ENCODE measurements at places on chromosomes 2 and 18.
A peak's percentile ranks its signal among the peaks of the same experiment; 100 is the strongest.

GRCh38 chr2:156189584-156189983 is 142.9 kb downstream of the NR4A2 start:
- no peak for DNase-seq

- no peak for DNase-seq
These were observed 866.3 kb upstream of the KLHL29 start for GRCh38 chr2:22518641-22519040.

GRCh38 chr2:96819128-96819875 is 3.2 kb downstream of the CNNM3 start:
- DNase-seq = no peak

- DNase-seq = no peak
These were observed 116.5 kb upstream of the MAP2 start for GRCh38 chr2:209307161-209308001.

- no peak for DNase-seq
These were observed 193.6 kb upstream of the PKDCC start for GRCh38 chr2:41854227-41854626.

DNA sequence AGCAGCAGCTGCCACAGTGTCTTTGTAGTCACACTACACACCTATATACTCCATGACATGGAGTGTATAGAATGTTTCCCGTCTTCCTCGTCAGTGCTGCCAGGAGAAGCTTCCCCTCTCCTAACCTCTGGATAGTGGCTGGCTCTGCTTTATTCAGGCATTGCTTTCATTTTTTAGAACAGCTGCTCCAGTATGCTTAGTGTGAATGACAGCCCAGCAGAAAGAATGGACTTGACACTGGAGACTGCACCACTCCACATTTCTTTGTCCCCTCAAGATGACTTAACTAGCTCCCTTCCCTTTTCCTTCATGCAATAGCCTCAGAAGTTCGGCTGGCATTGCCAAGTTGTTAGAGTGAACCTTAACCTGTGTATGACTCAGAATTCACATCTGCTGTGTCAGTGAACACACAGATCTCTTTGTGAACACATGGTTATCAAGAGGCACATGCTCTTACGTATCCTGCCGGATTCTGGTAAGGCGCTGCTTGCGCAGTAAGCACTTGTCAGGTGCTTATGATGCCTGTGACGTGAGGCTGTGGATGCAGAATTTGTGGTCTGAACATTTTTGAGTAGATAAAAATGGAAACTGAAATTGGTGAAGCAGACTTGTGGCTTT is 73.9 kb downstream of the NEDD4L start:
- DNase-seq = no peak

- no peak for DNase-seq
These were observed 202.7 kb downstream of the AGPS start for GRCh38 chr2:177595126-177595845.

DNA sequence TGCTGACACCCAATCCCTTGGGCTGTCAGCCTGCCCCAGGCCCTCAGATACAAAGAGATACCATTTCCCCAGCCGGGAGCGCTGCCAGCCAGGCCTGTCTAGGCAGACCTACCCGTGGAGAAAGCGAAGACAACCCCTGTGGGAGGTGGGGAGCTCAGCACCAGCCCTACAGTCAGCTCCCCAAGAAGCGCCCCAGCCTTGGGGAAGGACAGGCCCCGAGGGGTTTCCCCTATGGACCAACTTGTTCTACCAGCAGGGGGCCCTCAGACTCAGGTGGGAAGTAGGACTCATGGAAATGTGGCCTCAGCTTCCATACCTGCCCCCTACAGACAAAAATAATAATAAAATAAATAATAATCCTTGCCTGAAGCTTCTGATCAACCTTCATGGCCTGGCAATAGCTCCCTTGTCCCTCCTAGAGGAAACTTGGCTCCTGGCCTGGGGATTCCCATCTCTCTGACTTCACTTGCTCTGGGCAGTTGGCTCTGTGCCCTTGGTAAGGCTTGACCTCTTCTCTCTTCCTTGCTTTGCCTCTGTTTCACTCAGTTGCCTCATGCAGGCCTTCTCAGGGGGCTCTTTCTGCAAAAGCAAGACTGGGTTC is 7.0 kb downstream of the SLC35F6 start:
- no peak for DNase-seq

DNA sequence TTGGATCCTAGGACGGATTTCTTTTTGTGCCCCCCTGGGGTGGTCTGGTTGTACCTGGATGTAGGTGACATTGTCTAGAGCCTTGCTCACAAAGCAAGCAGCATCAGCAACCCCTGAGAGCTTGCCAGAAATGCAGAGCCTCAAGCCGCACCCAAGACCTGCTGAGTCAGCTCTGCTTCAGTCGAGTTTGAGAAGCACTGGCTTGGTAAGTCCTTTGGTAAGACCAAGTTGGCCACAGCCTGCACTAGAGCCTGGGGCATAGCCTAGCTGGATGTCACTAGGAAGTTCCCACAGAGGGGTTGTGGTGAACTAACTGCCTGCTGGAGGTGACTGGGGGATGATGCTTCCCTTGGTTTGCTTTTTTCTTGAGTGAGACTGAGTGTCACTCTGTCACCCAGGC is 6.2 kb downstream of the ABCG5 start:
- DNase-seq = no peak

- DNase-seq = no peak
These were observed 4.9 kb downstream of the CEBPZOS start for GRCh38 chr2:37201208-37201607.

DNA sequence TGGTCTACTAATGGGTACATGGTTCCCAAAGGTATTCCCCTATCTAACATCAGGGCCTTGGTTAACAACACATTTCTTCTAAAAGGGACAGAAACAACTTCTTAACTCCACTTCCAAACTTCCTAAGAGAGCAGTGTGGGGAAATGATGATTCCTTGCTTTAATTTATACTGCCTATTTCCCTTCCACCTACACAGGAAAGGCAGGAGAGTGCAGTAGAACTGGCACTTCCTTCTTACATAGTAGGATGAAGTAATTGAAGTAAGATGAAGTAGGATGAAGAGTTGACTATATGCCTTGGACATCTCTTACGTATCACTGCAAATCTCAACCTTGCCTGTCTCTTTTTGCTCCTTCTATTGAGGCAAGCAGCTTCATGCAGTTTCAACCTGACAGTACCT is 54.7 kb downstream of the CD28 start:
- DNase-seq = no peak

- no peak for DNase-seq
These were observed 167.1 kb upstream of the PKDCC start for GRCh38 chr2:41880561-41881243.

GRCh38 chr2:42928692-42929545 is 136.5 kb upstream of the HAAO start:
- DNase-seq = peak; percentile 34

DNA sequence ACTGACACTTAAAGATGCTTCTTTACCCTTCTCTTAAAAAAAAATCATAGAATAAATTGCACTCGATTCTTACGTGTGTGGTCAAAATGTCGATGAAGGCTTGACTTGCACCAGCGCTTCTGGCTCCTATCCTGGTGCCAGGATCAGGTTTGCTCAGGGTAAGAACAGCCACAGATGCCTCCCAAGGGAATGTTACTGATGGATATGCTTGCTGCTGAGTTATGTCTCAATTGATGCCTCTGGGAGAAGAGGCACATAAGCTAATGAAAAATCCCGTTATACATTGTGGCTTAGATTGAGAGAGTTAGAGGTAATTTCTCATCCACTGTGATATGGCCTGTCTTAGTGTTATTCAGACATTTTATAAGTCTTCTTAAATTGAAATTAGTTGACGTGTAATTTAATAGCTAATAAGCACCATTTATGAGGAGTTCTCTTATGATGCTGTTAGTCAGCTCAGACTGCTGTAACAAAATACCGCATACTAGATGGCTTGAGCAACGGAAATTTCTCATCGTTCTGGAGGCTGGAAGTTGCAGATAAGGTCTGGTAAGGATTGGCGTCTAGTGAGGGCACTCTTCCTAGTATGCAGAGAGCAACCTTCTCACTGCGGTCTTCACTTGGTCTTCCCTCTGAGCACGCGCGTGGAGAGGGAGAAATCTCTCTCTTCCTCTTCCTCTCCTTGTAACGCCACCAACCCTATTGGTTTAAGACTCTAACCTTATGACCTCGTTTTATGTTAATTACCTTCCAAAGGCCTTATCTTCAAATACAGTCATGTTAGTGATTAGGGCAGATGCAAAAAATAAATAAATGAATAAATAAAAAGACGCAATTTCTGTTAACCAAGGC is 116.6 kb upstream of the NOSTRIN start:
- peak; percentile 72 for DNase-seq

- no peak for DNase-seq
These were observed 242.9 kb downstream of the ARL6IP6 start for GRCh38 chr2:152961351-152961750.

GRCh38 chr2:237474442-237474911 is 12.6 kb upstream of the MLPH start:
- DNase-seq = no peak

- no peak for DNase-seq
These were observed 3.9 kb upstream of the SH3RF3 start for GRCh38 chr2:109124982-109125592.

GRCh38 chr2:159508140-159508539 is 108.2 kb downstream of the BAZ2B start:
- no peak for DNase-seq

DNA sequence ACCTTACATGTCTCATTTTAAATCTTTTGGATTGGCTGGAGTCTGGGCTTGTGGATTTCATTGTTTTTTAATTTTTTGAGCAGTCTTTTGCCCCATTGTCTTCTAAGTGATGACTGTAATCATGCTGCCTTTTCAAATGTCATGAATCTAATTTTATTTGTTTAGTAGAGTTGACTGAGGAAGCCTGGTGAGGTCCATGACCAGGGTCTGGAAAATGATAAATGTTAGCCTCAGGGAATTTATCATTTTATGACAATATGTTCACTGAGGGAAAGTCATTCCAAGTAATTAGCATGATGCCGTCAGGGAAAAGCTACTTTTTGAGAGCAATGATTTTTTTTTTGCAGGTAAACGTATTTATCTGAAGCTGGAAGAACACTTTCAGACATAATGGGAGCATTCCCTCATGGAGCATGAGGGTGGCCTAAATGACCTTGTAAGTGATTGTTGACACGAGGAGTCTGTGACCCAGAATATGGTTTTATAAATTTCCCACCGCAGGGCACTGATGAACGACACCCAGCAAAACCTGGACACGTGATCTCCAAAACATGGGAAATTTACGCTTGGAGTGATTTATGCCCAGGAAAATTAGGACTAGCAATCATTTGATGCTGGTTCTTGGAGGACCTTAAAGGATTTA is 155.3 kb upstream of the NABP1 start:
- no peak for DNase-seq

- no peak for DNase-seq
These were observed 51.4 kb downstream of the TRIB2 start for GRCh38 chr2:12767996-12768624.

GRCh38 chr2:122516775-122517174 is 761.3 kb downstream of the TSN start:
- DNase-seq = no peak

DNA sequence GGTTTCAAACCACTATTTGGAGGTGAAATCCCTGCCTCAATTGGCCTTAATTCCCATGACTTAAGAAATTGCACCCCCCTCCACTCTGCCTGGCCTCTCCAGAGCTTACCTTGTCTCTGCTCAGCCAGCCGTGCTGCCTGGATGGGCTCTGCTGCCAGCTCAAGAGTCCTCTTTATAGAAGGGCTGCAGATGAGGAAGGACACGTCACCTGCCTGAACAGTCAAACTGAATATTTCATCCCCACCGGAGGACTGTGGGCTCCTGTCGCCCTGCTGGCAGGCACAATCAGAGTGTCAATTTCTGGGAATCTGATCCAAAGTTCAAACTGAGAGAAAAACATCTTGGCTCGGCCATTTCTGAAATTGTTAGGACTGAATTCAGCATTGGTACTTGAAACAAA is at the start of gene OTOS:
Gene OTOS (minus strand): TSS at position 148 of the 400 bp plus-strand sequence. CDS start 332 bp downstream, outside the sequence.
- no peak for DNase-seq

- no peak for DNase-seq
These were observed 110.5 kb upstream of the NCK2 start for GRCh38 chr2:105634198-105634597.

DNA sequence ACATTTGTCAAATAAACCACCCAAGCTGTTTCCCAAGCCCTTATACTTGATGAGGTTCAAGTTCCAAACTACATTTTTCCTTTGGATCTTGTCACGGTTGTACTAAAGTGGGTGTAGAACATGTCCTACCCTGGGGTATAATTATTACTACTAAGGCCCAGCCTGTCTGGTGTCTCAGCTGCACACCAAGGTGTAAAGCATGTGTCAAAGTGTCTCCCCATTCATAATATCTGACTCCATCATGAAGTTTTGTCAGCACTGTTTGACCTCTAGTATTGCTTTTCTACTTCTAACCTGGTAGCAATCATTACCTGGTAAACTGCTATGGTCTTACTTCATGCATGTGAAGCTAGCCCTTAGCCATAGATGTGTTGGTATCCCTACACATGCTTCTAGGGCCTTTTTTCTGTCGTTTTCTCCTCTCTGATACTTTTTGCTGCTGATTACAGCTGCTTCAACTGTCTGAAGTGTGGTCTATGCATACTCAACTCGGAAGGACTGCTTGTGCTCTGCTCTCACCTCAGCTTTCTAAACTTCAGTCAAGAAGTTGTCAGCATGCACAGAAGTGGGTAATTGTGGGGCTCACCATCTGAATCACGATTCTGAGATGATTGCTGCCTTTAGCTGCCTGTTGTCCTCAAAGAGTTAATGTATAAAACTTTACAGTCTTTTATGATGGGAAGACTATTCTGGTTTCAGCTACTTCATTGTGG is 445.7 kb upstream of the TRIB2 start:
- no peak for DNase-seq

DNA sequence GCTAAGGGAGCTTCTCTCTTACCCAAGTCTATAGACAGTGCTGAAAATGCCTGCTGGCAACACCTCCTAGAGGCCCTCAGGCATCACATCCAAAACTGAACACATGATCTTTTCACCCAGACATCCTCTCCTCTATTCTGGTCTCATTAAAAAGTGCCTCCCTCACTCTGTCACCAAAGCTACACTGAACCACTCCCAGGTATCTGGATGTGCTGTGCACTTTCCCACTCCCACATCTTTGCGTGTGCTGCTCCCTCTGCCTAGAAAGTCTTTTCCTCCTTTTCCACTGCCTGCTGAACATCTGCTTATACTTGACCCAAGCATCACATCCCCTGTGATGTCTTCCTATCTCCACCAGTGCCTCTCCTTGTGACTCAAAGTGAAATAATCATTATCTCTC is 26.1 kb upstream of the STPG4 start:
- no peak for DNase-seq

DNA sequence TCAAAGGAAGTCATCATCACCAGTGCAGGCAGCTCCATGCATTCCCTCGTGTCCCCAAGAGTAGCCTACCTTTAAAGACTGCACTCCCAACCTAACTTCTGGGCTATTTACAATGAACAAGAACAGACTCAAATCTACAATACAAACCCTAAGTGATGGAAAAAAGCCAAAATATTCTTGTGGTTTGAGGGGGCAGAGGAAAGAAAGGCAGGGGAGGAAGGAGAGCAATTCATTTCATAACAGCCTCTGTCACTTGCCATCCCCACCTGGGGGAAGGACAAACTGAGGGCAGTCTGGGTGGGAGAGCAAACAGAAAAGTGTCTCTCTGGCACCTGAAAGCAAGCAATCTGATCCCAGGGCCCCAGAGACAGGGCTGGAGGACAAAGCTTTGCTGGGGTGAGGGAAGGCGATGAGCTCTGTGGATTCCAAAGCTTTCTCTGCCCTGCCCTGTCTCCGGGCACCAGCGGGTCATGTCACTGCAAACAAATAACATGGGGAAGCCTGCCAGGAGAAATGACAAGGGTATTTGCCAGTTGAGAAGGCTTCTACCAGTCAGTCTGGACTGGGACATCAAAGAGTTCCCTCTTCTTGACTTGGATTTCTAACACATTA is 528.0 kb upstream of the TNP1 start:
- peak; percentile 46 for DNase-seq

GRCh38 chr2:38708900-38709566 is 42.1 kb downstream of the SRSF7 start:
- DNase-seq = no peak

All from AML-193 (cell line).